ENCODE measurements at places on chromosomes 1 and 21.

GRCh38 chr21:25535849-25536248 is 71.4 kb downstream of the MRPL39 start:
- DNase-seq: no peak

DNA sequence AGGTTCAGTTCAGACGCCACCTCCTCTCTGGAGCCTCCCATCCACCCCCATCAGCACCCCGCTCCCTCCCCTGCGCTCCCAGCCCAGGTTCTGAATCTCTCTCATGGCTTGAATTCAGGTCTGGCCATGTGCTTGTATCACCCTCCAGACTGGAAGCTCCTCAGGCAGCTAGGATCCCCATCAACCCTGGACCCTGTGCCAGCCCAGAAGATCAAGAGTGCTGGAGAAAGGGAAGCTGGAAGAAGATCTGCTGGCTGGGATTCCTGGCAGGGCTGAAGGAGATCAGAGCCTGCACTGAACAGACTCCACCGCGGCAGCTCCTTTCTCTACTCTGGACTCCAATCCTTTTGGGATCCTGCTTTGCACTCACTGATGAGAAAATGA is 11.7 kb upstream of the TINAGL1 start:
- no peak for DNase-seq

DNA sequence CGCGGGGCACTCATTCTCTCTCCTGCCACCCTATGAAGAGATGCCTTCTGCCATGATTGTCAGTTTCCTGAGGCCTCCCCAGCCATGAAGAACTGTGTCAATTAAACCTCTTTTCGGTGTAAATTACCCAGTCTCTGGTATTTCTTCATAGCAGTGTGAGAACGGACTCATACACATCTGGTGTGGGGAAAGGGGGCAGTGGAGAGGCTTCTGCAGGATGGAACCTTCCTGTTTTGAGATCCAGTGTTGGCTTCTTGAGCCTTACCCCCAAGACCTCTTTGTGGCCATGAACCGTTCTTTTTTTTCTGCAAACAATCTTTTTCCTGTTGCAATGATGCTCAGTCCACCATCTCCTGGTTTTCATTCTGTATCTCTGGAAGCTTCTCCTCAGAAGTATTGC is 248.4 kb downstream of the PRDM2 start:
- no peak for DNase-seq

DNA sequence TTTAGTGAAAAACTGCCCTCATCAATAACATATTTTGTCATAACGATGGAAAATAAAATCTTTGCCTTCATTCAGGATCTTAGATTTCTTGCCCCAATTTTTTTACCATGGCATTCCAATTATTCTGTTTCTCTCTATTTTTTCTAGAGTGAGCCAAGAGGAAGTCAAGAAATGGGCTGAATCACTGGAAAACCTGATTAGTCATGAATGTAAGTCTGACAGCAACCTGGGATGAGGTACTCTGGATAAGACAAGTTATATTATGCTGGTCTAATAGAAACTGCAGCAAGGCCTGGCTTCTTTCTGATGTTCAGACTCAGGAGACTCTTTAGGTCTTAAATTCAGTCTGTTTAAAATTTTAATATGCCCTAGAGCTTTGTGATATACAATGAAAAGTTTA is 3.5 kb downstream of the RGS4 start:
- no peak for DNase-seq

- DNase-seq: no peak
These were observed 25.0 kb downstream of the ZBTB8B start for GRCh38 chr1:32489774-32490454.

GRCh38 chr1:114122941-114123618 is 30.6 kb downstream of the SYT6 start:
- peak; percentile 14 for DNase-seq

DNA sequence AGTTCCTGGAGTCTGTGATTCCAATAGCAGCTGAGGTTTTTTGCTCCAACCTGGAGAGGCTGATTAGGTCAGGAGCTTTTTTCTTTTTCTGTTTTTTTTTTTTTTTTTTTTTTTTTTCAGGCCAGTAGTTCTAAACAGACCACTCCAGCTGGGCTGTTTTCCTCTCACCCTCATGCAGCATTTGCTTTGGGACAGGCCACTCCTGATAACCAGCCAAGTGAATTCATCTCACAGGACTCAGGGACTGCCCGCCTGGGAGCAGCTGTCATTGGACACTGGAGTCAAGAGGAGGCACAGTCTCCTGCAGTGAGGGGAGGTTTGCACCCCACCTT is 22.9 kb downstream of the PLXNA2 start:
- no peak for DNase-seq

DNA sequence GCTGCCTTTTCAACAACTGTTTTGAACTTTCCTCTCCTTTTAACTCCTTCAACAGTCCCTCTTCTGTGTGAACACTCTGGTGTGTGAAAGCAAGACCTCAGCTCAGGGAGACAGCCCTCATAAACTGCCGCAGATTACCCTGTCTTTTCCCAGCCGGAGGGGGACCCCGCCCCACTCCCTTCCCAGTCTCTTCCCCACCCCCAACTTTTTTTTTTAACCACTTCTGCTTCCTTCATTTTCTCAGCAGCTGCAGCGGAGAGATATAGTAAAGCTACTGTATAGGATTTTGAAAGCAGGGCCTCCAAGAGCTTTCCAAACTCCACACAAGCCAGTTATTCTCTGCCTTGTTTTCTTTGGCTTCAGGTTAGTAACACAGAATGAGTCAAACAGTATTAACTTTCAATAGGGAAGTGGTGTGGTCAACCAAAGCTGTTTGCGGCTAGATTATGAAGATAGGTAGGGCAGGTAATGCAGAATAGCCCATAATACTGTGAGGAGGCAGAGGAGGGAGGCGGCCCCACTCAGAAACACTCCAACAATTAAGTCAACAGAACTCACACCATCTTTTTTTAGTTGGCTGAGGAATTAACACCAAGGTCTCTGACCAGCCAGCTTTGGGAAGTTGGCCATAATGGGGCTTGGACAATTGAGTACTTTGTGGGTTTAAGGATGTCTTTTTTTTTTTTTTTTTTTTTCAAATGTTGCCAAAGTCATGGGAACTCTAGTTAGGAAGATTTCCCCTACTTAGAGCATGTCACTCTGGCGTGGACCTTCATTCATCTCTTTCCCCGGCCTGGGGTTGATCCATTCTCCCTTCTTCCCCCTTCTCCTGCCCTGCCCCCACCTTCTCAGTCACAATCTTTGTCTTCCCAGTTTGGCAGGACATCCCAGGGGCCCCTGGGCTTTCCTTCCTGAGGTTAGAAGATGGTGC is 177.0 kb downstream of the CLIC6 start:
- DNase-seq: peak; percentile 30

GRCh38 chr21:45854690-45855247 is 126.8 kb upstream of the COL6A1 start:
- no peak for DNase-seq

DNA sequence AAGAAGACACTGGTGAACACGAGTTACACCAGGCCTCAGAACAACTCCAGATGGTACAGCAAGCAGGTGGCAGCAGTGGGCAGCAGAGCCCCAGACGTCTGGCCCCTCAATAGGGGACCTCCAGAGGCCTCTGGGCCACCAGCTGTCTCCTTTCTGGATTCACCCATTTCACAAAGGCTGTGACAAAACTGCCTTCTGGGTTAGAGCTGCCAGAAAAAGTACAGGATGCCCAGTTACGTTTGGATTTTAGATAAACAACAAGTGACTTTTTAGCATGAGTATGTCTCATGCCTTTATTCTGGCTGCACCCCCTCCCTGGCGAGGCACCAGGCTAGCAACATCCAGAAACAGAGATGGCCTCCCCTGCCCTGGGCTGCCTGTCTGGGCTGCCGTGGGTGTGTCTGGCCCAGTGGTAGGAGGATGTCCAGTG is 30.1 kb downstream of the ITPKB start:
- DNase-seq: no peak

GRCh38 chr1:171142416-171143385 is 42.4 kb upstream of the FMO2 start:
- peak; percentile 76 for DNase-seq

DNA sequence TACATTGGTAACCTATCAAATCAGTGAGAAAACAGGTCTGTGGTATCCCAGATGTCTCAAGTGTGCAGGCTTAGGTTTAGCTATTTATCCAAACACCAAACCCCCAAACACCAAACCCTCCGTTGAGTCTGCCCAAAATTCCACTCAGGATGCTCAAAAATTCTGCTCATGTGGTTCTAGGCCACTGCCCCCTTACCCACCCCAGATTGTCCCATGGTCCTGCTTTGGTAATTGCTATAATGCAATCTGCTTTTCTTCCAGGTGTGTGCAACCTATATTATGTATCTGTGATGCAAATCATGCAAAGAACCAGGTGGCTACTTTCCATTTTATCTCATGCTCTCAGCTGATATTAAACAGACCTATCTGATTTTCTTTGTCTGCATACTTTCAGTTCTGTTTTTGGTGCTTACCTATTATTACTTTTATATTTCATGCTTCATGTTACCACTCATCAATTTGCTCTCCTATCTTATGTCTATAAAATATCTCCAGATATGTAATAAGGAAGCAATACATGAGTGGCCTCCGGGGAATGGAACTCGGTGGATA is 123.7 kb downstream of the TOMM20 start:
- DNase-seq: no peak

GRCh38 chr1:83627045-83627444 is 371.9 kb downstream of the TTLL7 start:
- no peak for DNase-seq

GRCh38 chr21:28298251-28298672 is 694.4 kb downstream of the LTN1 start:
- no peak for DNase-seq

DNA sequence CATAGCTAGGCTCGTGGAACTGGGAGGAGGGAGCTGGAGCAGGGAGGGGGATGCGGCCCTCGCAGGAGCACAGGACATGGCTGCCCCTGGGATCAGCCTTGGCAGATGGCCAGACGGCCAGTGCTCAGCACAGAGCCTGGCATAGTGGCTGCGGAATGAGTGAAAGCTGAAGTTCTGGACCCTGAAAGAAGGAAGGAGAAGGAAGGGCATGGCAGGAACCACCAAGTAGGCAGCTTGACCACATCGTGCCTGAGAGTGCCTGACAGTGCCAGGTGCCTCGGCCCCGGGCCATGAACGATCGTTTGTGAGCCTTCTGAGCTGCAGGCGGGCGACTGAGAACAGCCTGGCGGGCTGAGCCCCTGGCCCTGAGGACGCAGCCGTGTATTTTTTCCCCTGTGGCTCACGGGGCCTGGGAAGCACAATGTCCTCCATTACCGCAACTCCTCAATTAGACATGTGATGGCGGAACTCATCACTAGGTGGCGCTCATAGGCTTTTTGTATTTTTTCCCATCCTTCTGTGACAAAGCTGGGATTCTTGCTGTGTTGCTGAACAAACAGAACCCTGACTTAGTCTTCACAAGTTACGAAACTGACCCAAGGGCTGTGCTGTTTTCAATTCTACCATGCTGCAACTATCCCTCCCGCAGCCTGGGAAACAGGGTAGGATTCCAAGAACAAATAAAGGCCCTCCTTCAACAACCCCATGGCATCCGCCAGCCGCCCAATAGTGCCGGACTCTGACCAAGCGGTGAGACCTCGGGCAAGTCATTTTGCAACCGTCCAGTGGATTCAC is 29.9 kb upstream of the TMEM61 start:
- DNase-seq: peak; percentile 68

DNA sequence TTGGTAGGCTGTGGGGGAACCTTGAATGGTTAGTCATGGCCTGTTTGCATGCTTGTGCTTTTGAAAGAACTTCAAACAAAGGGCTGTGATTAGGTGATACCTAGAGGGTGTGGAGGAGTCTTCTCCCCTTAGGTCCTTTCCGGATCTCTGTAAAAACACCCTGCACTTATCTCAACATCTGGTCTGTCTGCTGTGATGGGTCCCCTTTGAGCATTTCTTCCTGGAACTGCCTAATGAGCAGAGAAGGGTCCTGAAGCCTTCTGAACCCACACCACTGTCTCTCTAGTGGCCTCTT is 59.6 kb downstream of the HUNK start:
- DNase-seq: no peak

- no peak for DNase-seq
These were observed 35.0 kb downstream of the CA6 start for GRCh38 chr1:8980656-8981055.

- no peak for DNase-seq
These were observed 11.4 kb upstream of the ZSCAN20 start for GRCh38 chr1:33460947-33461629.

GRCh38 chr1:202959276-202959620 is 1.1 kb upstream of the ADIPOR1 start:
- DNase-seq: no peak

- DNase-seq: no peak
These were observed 13.6 kb upstream of the PKN2 start for GRCh38 chr1:88670462-88670861.

DNA sequence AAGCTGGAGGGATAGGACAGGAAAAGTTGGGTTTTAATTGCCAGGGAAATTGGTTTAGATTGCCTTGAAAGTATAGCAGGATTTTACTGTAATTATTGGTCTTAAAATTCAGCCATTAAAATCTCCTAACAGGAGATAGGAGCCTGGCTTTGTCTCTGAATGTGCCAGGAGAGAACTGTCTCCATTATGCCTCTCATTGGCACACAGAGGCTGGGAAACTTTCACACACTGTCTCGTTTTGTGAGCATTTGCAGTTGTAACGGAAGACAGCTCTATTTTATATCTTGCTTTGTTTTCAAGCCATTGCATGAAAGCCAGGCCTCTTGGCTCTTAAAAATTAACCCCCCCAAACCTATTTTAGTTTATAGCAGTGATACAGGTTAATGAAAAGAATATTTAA is 12.5 kb downstream of the DNAJC6 start:
- DNase-seq: no peak

- DNase-seq: peak; percentile 84
These were observed 298.6 kb downstream of the PTPRC start for GRCh38 chr1:198937231-198938031.

- no peak for DNase-seq
These were observed 39.8 kb upstream of the TNR start for GRCh38 chr1:175783126-175783722.
